MCF 10A (cell line): ENCODE measurements at places on chromosomes 5 and 9. TPM values are rescaled to one million over a fixed set of nuclear protein-coding genes. Genes with fewer than 3 reads are reported as not detected.

GABRB2 gene
- not detected in 2 replicates for total RNA-seq

PAXX gene
- total RNA-seq = 43.6 and 57.9 TPM in 2 replicates

EPB41L4B gene
- total RNA-seq = 20.2 and 23.7 TPM in 2 replicates

GNAQ gene
- 38.1 and 38.2 TPM in 2 replicates for total RNA-seq

BRIX1 gene
- total RNA-seq = 36.0 and 50.8 TPM in 2 replicates

IER5L gene
- total RNA-seq = 11.9 and 13.4 TPM in 2 replicates

ZFYVE16 gene
- 34.8 and 36.9 TPM in 2 replicates for total RNA-seq

PCDHB16 gene
- total RNA-seq = 1.8 and 2.5 TPM in 2 replicates
